Neural crest cell (in vitro differentiated cells): ENCODE measurements at places on chromosomes 7 and 10. TPM values are rescaled to one million over a fixed set of nuclear protein-coding genes. Genes with fewer than 3 reads are reported as not detected.

GRCh38 chr7:112547916-112548315, 67.1 kb downstream of the LSMEM1 start:
- peaks cover 2% of the 10 kb centered on the region for H3K36me3 ChIP-seq
- no peaks in the 10 kb centered on the region for H3K4me1 ChIP-seq
- DNase-seq, result no peak
- no peaks in the 10 kb centered on the region for H3K27me3 ChIP-seq
- H3K27ac ChIP-seq, result no peak overlapping the region
- no peak overlapping the region for H3K4me3 ChIP-seq

DNA sequence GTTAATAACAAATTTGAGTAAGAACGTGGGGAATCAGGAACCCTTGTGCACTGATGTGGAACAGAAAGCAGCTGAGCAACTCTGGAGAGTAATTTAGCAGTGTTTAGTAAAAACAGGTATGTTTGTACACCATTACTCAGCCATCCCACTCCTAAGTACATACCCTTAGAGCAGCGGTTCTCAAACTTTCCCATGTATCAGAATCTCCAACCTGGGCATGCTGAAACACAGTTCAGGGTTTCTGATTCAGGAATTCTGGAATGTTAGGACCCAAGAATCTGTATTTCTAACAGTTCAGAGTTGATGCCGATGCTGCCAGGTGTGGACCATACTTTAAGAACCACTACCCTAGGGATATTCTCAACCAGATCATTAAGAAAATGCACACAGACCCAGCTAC, 5.1 kb downstream of the SGMS1 start:
- H3K4me1 ChIP-seq, result peaks cover 21% of the 10 kb centered on the region
- peak overlapping the region; percentile 78 for H3K4me3 ChIP-seq

DNA sequence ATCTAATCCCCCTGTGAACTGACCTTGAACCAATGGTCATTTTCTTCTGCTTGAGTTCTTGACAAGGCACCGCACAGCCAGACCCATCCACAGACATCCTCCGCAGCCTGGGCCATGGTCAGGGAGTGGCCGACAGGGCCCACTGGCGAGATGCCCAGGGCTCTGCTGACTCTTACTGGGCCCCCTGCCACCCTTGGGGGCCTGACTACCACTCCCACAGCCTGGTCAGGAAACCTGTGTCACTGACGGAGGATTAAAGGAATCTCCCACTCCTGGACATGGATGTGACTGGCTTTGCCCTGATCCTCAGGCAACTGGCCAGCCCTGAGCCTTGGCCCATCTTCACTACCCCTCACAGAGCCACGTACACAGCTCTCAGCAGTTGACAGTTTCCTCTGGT, 50.4 kb upstream of the ENO4 start:
- no peak for DNase-seq
- H3K4me3 ChIP-seq, result no peak overlapping the region
- no peak overlapping the region for H3K27ac ChIP-seq

- no peak for DNase-seq
- no peak overlapping the region for H3K27ac ChIP-seq
- H3K27me3 ChIP-seq, result no peaks in the 10 kb centered on the region
- H3K4me1 ChIP-seq, result peaks cover 20% of the 10 kb centered on the region
Measured at GRCh38 chr7:54880326-54880989, 121.4 kb upstream of the SEC61G start.

DNA sequence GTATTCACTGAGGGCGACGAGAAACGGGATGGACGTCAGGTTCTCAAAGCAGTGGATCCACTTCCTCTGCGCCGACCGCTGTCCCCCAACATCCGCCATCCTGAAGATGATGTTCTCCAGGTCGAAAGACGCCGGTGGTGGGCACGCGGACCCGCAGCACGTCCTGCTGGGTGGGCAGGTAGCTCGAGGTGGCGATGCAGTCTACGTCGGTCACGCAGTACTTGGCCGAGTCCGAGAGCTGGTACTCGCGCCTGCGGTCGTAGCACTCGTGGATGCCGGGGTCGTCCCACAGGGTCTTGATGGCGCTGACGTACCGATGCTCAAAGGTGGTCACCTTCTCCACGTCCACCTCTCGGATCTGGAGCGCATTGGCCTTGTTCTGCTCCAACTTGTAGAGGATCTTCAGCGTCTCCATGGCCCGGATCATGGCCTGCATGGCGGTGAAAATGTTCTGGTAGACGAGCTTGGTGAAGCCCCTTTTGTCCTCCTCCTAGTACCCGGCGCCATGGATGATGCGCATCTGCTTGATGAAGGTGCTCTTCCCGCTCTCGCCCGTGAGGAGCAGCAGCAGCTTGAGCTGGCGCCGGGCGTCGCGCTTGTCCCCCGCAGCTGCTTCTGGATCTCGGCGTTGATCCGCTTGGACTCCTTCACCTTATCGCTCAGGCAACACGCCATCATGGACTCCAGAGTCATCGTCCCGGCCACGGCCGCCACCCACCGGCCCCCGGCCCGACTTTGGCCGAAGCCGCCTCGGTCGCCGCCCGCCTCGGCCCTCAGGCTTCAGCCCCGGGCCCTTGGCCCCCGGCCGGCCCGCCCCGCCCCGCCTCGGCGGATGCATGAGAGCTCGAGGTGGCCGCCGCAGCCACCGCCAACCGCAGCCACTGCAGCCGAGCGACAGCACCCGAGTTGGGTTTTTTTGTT, 122.9 kb upstream of the KCTD7 start:
- no peak for DNase-seq
- no peaks in the 10 kb centered on the region for H3K4me1 ChIP-seq
- H3K4me3 ChIP-seq, result no peak overlapping the region

DNA sequence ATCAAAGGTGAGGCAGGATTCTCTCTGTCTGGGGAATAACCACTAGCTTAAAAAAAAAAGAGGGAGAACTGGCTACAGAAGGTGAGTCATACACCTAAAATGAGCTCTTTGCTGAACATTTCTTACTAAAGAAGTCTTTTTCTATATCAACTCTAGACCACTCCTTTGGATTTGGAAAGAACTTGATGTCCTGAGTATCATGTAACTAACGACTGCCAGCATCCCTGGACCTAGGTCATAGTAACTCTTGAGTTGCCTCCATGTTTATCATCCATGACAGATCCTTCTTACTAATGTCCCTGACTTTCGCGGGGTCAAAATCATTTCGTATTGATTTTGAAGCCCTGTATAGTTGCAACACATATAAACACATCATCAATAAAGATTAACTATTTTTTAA, 89.1 kb downstream of the CNOT4 start:
- no peak overlapping the region for H3K27ac ChIP-seq
- no peak for DNase-seq
- H3K27me3 ChIP-seq, result no peaks in the 10 kb centered on the region
- no peaks in the 10 kb centered on the region for H3K4me1 ChIP-seq
- no peaks in the 10 kb centered on the region for H3K36me3 ChIP-seq

- no peak overlapping the region for H3K4me3 ChIP-seq
- no peak overlapping the region for H3K27ac ChIP-seq
- no peak for DNase-seq
- no peaks in the 10 kb centered on the region for H3K27me3 ChIP-seq
Measured at GRCh38 chr7:92739091-92739490, 97.3 kb downstream of the CDK6 start.

Gene ADCY1
- 13.7 and 14.2 TPM in 2 replicates for total RNA-seq
